ENCODE measurements at places on chromosomes 6 and 20.

DNA sequence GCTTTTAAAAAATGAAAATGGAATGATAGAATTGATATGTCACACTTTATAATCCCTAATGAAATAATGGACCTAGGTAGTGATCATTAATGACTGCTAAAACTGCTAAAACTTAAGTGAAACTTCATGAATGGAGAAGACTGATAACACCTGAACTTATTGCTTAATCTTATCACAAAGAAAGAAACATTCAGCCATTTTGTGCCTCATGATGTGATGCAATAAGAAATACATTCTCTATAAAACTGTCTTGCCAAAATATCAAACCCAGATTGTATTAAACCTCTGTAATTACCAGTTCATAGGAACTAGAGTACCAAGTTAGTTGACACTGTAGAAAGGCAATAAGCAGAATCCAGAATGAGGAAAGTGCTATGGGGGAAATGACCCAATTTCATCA lies 54.4 kb upstream of the COL10A1 start:
- no peak for DNase-seq

DNA sequence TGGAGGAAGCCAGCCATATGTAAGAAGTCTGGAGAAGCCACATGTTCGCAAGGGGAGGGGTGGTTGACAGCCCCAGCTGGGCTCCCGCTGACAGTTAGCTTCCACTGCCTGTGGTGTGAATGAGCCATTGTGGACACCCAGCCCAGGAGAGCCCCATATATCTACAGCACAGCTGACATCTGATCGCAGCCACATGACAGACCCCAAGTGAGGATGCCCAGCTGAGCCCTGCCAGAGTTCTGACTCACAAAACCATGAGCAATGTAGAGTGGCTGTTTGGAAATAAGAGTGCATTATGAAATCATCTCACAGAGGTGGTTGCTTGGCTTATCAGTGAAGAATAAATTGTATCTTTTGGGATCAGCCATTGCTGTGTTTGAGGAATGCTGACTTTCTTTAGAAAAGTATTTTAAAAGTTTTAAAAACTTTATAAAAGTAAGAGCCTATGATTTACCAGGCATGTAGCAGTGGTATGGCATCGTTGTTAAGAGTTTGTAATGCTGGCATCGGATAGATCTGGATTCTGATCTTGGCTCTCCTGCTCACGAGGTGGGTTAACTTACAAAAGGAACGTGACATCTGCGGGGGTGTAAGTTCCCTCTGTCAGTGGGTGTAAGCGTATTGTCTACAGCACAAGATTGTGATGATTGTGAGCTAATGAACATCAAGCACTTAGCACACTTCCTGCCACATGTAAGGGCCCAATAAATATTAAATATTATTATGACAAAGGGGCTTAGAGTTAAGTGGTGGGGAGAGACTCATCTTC lies 24.1 kb downstream of the CFAP61 start:
- no peak for DNase-seq

- no peak for DNase-seq
These were observed 12.1 kb downstream of the CLDN20 start for GRCh38 chr6:155275808-155276480.

DNA sequence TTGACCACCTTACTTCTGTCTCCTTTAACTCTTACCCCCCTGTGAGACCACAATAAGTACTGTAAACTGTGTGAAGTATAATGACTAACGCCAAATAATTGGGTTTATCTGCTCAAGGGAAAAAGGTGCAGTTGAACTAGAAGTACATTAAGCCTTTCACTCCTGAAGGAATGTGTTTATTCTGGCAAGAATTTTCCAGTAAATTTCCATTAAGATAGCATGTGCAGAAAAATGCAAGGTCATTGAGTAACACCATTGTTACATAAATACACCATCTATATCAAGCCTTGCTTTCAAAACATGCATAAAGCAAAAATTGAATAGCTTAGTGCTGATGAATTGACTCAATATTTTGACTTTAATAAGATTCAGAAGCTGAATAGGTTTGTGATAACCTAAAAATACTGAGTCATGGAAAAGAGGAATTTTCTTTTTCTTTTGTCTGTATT lies 65.4 kb downstream of the ARHGAP18 start:
- no peak for DNase-seq

DNA sequence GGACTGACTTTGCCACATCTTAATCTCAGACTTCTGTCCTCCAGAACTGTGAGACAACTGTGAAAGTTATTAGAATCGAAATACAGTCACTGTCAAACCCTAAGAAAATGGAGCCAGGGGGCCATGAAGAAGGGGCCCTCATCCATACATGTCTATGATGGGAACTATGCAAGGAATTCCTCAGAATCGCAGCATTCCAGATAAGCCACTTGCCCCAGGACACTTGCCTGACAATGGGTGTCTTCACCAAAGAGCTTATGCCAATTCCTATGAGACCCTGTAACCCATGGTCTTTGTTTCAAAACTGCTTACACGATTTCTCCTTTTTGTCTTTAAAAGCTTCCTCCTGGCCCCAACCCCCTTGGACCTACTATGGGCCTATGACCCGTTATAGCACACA lies 90.4 kb upstream of the FOXP4 start:
- DNase-seq: no peak

DNA sequence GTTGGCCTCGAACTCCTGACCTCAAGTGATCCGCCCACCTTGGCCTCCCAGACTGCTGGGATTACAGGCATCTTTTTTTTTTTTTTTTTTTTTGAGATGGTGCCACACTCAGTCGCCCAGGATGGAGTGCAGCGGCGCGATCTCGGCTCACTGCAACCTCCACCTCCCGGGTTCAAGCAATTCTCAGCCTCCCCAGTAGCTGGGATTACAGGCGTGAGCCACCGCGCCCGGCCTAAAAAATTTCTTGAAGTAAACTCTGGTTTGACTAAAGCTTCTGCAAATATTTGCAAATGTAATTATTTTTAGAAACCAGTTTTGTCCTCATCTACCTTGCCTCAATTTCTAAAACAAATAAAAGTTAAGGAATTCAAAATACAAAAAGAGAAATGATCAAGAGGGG lies 1.2 kb downstream of the IBTK start:
- no peak for DNase-seq

- no peak for DNase-seq
These were observed 260.4 kb downstream of the RNGTT start for GRCh38 chr6:88702956-88703556.

DNA sequence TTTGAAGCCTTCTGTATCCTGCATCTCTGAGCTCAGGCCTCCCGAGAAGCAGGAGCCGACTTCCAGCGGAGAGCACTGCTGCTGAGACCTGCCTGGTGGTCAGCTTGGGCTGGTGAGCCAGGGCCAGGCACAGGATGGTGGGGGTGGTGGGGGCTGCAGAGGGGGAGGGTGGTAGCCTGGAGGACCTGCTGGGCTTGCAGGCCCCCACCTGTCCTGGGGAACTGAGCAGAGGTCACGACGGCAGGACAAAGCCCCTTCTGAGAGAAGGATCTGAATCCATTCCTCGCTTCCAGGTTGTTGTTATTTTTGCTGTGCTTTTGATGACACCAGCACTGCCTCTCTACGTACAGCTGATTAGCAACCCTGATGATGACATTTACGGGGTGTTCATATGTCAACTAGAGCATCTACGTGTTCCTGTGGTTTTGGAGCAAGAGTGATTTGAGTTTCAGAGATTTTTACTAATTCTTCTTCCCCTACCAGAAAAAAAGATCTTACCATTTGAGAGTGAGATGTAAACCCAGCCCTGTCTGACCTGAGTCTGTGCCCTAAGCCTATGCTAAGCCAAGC lies 35.7 kb upstream of the CD93 start:
- DNase-seq: no peak

DNA sequence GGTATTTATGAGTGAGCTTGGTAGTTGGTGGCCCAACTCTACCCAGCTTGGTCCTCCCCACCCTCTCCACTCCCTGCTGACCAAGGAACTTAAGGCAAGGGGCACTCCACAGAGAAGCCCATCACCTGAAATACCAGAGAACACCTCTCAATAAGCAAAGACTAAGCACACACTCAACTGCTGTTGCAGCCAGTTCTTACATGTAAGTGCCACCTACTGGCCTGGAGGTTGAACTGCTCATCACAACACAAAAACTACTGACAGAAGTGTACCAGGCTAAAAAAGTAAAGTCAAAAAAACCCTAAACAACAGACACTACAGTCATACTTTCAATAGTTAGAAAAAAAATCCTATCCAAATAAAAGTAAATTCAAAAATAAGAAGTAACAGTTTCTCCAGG lies 146.2 kb downstream of the FAM83B start:
- DNase-seq: no peak

DNA sequence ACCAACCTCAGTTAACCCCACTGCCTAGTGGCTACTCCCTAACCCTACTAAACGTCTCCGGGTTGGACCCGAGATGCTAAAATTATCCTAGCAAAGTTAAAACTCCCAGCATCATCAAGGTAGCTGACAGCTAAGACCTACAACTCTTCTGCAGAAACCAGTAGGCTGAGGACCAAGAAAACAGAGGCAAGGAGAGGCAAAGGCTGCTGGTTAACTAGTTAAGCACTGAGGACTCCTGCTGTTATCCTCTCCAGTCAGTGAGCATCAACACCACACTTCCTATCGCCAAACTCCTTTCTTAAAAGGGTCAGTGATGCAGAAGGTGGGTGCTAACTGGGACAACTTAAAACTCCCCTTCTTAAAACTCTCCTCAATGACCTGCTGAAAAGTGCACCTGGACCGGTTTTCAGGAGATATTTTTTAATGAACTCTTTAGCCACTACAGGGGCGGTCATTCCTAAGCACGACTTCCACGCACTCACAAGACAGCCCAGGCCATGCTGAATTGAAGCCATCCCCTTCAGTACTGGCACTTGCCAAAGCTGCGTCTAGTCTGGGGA lies 1.7 kb downstream of the TRERF1 start:
- DNase-seq: no peak

- DNase-seq: no peak
These were observed 134.1 kb downstream of the LCA5 start for GRCh38 chr6:79403086-79403485.

DNA sequence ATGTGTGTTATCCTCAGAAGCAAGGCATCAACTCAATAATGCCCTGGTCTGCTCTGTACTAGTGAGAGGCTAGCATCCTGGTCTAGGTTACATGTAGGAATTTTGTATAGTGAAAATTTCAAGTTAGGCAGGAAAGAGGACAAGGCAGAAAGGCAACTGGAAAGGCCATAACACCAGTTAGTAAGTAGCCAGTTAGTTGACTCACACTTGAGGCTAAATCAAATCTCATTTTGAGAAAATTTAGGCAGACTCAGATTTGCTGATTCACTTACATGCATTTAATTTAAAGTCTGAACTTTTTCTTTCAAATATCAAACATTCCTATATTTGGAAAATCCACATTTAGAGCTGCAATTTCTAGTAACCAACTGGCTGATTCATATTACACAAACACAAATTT lies 184.5 kb upstream of the TCF21 start:
- DNase-seq: no peak

DNA sequence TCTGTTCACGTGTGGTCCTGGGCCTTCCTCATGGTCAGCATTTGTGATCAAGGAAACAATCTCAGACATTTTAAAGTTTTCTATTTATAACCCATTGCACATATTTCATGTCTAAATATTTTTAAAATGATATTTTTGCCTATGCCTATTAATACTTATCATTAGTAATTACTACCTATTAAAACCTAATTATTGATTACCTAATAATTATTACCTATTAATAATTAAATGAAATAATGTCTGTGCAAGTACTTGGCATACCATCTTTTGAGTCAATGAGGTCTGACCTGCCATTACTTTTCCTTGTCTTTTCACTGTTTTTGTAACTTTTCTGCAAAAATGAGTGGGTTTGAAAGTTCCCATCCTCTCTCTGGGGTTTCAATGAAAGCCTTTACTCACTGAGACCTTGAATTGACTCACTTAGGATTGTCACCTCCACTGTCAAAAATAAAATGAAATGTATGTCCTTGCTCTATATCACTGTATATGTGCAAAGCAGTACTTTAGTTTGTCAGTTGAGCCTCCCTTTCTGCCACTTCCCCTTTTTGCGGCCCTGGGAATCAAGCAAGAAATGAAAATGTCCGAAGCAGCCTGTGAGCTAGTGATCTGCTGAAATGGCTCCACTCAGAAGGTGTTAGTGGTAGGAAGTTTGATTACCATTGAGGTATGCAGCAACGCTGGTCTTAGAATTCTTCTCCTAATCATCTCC lies 87.8 kb downstream of the L3MBTL3 start:
- no peak for DNase-seq

DNA sequence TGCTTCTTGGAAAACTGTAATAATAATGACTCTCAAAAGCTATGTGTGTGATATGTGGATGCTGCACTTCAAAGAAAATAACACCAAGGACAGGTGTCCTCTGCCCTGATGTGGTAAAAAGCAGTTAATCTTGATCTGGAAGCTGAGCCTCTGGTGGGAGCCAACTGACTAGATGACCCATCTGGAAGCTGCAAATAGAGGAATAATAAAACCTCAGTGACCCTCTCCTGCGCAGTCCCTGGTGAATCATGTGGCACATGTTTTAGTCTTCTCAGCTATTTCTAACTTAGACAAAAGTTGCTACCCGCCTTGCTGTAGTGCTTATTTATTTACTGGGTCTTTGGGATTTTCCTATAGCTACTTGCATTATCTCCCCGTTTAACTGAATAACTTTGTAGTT lies 47.3 kb downstream of the TP53INP2 start:
- DNase-seq: no peak

GRCh38 chr6:131443514-131443913 lies 129.5 kb upstream of the ARG1 start:
- no peak for DNase-seq

GRCh38 chr6:34549026-34549803 lies 6.9 kb downstream of the SPDEF start:
- no peak for DNase-seq

GRCh38 chr6:5517796-5518195 lies 256.5 kb downstream of the FARS2 start:
- no peak for DNase-seq

GRCh38 chr6:100160930-100161329 lies 166.9 kb upstream of the MCHR2 start:
- no peak for DNase-seq

DNA sequence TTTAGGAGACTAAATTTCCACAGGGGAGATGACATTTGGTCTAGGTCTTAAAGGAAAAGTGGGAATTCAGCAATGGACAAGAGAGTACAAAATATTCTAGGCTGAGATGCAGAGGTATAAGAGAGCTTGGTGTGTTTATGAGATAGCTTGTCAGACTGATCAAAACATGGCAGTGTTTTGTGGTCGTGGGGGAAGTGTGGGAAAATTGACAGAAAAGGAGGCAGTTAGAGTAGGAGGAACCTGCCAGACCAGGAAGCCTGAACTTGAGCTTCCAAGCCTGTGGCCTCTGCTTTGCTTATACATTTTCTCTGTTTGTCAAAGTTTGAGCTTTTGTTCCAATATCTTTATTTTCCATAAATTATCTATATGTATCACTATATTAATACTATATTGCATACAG lies 69.5 kb upstream of the MAP3K7 start:
- no peak for DNase-seq

GRCh38 chr6:166795879-166796278 lies 160.5 kb downstream of the RNASET2 start:
- DNase-seq: no peak

- no peak for DNase-seq
These were observed 42.4 kb downstream of the POPDC3 start for GRCh38 chr6:105137388-105137787.

GRCh38 chr6:41717392-41717736 lies 18.0 kb downstream of the TFEB start:
- no peak for DNase-seq

GRCh38 chr6:37168811-37169495 lies 999 bp upstream of the PIM1 start:
- peak; percentile 45 for DNase-seq

GRCh38 chr20:19543101-19543500 lies 215.0 kb upstream of the RIN2 start:
- no peak for DNase-seq

Measured in thoracic aorta (tissue), 2 donors.